ENCODE measurements at places on chromosomes 11 and 22.

DNA sequence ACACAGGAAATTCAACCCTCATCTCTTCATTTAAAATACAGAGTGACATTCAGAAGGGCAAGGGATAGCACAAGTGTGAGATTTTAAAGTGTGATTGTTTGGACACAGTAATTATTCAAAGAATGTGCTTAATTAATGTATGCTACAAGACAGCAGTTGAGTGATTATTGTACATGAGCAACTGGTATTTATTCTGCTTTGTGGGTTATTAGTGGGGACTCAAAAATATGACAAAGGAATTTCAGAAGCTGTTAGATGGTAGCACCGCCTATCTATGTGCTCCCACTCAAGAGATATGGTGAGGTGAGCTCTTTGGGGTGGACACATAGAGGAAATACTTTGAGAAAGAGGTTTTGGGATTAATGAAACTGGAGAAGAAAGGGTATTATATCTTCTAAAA, 5.8 kb upstream of the HBD start:
- DNase-seq, result no peak

- DNase-seq, result no peak
These were observed 4.2 kb downstream of the ZP1 start for GRCh38 chr11:60871378-60872061.

- no peak for DNase-seq
These were observed 21.5 kb downstream of the C11orf58 start for GRCh38 chr11:16759857-16760508.

GRCh38 chr11:17572359-17572690, 25.3 kb downstream of the OTOG start:
- peak; percentile 14 for DNase-seq

- no peak for DNase-seq
These were observed 37.5 kb downstream of the TNRC6B start for GRCh38 chr22:40215266-40215665.

- DNase-seq, result no peak
These were observed 89.7 kb downstream of the LARGE2 start for GRCh38 chr11:46012185-46012584.

GRCh38 chr22:31262312-31263133, 29.8 kb downstream of the PIK3IP1 start:
- no peak for DNase-seq

DNA sequence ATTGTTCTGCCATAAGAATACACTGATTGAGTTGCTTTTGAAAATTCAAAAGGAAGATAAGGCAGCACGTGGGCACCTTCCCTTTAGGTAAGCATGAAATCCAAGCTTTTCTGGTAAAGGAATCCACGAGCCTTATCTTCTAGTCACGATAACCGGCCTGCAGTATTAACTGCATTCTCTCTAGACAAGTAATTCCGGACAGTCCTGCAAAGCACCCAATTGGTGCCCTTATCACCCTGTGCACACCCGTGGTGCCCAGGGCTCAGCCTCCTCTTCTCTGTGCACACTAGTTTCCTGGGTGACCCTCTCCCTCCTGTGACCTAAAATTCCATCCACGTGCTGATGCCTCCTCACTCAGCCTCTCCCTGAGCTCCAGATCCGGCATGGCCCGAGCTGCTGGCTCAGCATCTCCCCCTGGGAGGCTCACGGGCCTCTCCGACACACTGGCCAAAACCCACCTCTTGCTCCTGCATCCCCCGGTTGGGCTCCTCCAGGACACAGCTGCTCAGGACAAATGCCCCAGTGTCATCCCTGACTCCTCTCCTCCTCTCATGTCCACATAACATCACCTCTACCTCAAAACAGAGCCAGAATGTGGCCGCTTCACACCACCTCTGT, 63.7 kb downstream of the PACSIN2 start:
- DNase-seq, result no peak

DNA sequence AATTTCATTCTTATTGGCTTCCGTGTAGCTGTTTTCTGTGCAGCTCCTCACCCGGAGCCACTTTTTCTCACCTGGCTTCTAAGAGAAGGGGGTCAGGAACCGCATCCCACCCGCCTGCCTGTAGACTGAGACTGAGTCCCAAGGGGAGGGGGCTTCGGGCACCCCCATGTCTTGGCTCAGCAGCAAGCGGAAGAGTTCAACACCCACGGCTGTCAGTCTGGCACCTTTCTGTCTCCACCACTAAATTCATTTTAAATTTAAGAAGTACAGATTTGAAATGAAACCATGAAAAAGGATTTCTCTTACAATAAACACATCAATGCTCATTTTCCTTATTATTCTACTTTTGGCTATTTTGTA, 66.7 kb downstream of the EFCAB6 start:
- DNase-seq, result no peak

Measured in activated effector memory CD4-positive, alpha-beta T cell treated with anti-CD3 and anti-CD28 coated beads, Interleukin-2, amount 50 U/mL, for 16 hours (primary cell).